ENCODE measurements at places on chromosomes 2 and 18.

DNA sequence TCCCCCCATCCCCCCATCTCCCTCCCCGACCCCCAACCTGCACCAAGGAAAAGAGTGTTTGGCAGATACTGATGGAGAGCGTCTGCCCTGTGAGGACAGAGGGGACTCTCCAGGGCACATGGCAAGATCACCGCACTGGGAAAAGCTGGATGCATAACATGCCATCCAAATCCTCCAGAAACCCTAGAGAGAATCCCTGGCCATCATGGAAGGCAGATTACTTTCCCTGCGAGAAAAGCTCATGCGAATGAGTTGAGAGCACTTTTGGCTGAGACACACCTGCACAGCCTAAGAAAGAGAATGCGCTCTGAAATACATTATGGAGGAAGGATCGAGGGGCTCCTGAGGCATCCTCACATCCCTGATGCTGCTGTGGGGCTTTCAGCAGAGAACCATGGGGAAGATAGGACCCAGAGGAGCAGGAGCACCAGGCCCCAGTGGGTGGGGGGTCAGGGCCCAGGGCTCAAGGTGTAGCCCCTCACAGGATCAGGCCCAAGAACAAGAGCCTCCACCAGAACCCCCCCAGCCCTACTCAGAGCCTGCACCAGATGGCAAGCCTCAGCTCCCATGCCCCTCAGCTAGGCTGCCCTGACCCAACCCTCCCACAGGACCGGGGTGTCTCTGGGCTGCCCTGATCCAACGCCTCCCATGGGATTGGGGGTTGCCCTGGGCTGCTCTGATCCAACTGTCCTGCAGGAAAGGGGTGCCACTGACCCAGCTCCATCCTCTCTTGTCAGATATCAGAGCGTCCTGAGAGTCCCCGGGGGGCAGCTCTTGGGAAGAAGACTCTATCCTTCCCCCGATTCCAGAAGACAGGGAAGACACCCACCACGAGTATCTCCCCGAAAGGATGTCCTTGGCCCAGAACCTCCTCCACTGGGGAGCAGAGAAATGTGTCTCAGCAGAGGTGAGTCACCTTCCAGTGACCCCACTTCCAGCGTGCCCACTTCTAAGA, 153.4 kb downstream of the NDUFA10 start:
- no peak for DNase-seq

GRCh38 chr2:170217778-170218251, 39.9 kb downstream of the MYO3B start:
- DNase-seq = no peak

GRCh38 chr18:848062-848861, 36.2 kb upstream of the YES1 start:
- no peak for DNase-seq

DNA sequence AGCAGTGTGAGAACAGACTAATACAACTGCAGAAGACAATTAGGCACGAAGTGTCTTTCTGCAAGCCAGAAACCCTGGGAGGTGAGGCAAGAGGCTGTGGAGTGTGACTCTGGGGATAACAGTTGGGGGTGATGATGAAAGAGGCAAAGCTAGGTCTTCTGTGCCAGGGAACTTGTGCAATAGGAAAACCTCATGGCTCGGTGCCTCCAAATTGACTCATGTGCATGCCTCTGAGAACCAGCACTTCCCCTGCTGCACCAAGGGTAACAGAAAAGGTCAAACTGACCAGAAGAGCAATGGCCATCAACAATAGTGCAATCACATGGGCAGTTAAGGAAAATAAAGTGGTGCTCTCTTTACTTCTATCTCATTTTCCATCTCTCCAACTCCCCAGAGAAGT, 136.4 kb downstream of the SCG2 start:
- DNase-seq = peak; percentile 83

DNA sequence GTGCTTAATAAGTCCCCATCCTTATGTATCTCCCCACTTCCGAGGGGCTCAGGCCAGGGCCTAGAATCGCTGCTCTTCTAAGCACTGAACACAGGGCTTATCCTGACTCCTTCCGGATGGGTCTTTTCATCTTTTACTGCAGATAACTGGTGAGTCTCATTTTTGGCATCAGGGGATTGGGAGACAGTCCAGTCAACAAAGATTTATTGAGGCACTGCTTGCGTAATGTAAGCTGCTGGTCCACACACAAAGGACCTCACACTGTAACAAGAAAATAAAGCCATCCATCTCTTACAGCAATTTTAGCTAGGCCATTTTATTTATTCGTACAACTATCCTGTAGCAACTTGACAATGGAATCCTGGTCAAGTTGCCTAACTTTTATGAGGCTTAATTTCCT, 600.5 kb downstream of the CNTNAP5 start:
- no peak for DNase-seq

DNA sequence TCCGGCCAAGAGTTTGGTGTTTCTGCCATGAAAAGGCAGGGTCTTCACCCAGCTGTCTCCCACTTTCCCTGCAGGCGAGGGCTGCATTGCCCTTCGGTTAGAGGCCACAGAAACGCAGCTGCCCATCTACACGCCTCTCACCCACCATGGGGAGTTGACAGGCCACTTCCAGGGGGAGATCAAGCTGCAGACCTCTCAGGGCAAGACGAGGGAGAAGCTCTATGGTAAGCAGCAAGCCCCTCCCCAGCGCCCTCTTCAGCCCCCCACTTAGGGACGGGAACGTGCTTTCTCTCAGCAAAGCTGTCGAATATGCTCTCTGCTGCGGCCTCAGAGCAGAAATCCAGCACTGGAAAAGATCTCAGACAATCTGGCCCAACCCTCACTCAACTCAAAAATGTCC, 57.7 kb upstream of the ATG16L1 start:
- no peak for DNase-seq

DNA sequence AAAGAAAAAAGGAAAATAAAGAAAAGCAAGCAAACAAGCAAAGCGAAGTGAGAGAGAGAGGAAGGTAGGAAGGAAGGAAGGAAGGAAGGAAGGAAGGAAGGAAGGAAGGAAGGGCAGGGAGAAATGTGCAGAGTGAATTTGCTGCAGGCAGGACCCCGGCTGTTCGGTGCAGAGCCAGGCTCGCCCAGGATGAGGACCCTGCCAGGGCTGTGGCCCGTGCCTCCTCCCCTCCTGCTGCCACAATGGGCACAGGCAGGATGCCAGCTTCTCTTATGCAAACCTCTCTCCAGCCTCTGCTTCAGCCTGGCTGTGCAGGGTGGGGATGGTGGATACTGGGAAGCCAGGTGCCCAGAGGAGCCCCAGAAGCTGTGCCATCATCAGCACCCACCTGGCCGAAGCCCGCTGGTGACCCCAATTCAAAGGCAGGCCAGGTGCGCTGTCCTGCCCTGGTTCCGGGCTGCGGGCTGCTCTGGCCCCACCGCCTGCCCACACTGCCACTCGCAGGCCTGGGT, 3.2 kb downstream of the GPR17 start:
- DNase-seq = no peak

GRCh38 chr2:65045651-65046050, 10.6 kb upstream of the CEP68 start:
- no peak for DNase-seq

GRCh38 chr2:158637357-158637756, 157.8 kb upstream of the DAPL1 start:
- DNase-seq = no peak

DNA sequence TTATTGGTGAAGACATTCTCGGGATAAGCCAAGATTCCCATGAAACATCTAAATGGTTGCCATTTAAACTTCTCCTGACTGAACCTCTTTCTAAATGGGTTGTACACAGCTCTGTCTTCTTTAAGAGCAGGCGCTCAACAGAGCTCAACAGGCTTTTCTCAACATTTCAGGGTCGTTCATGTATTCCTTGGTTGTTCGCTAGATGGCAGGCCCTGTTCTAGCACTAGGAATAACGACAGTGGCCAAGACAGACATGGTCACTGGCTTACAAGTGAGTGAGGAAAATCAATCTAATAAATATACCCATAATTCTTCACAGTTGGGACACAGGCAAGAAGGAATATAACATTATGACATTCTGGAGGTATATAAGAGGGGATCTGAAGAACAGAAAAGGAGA, 154.5 kb downstream of the SMAD2 start:
- no peak for DNase-seq

DNA sequence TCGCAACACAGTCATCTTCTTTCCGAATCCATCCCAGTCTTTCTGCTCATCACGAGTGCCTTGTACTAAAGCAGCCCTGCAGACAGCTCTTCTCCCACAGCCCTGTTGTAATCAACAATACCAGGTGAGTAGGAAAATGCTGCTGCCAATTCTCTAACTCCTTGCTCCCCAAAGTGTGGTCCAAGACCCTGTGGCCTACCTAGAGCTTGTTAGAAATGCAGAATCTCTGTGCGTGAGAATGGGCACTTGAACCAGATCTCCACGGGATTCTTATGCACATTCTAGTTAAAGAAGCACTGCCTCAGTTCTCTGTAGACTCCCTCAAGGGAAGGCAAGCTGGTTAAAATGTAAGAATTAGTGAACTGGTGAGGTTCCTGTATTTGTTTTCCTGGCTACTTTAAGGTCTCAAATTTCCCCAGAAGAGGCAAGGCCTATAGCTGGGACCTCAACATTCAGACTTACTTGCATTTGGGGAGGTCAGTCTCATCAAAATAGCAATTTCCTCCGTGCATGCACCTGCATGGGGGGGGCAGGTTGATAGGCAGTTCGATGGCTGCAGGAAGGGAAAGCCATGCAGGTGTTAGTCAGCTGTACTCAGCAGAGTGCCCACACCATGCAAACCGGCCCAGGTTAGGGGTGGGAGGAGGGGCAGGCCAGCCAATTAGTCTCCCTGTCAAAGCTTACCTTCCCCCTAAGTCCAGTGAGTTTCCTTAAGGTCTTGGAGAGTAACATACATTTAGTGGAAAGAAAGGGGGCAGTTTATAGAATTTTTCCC, 70.8 kb downstream of the DHRS9 start:
- no peak for DNase-seq

GRCh38 chr2:133077269-133077822, 407.3 kb upstream of the LYPD1 start:
- DNase-seq = no peak

DNA sequence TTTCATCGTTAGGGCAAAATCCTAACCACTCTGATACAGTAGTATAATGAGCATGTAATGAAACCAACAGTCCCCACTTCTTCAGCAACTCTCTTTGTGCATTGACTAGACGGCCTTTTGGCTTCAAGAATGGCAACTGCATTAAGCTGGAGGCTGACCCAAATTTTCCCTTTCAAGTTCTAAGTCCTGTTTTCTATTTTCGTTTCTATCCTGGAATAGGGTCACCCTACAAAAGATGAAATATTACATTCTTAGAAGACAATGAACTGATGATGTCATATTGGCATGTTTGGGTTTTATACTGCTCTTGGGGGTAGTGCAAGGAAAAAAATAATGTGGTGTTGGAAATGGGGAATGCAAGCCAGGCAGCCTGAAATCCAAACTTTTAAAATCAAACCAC, 254.4 kb downstream of the ETAA1 start:
- no peak for DNase-seq

Measured in RWPE1 (cell line).